ENCODE measurements at places on chromosomes 7 and 10.

GRCh38 chr7:73647725-73648592 lies 19.7 kb upstream of the VPS37D start:
- DNase-seq, result no peak

GRCh38 chr10:43299579-43299978 lies 32.7 kb upstream of the RASGEF1A start:
- DNase-seq, result no peak

DNA sequence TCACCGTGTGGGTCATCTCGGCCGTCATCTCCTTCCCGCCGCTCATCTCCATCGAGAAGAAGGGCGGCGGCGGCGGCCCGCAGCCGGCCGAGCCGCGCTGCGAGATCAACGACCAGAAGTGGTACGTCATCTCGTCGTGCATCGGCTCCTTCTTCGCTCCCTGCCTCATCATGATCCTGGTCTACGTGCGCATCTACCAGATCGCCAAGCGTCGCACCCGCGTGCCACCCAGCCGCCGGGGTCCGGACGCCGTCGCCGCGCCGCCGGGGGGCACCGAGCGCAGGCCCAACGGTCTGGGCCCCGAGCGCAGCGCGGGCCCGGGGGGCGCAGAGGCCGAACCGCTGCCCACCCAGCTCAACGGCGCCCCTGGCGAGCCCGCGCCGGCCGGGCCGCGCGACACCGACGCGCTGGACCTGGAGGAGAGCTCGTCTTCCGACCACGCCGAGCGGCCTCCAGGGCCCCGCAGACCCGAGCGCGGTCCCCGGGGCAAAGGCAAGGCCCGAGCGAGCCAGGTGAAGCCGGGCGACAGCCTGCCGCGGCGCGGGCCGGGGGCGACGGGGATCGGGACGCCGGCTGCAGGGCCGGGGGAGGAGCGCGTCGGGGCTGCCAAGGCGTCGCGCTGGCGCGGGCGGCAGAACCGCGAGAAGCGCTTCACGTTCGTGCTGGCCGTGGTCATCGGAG lies 1.8 kb downstream of the ADRA2A start:
- DNase-seq, result no peak

- no peak for DNase-seq
Measured at GRCh38 chr10:32239769-32240168, 107.2 kb downstream of the EPC1 start.

DNA sequence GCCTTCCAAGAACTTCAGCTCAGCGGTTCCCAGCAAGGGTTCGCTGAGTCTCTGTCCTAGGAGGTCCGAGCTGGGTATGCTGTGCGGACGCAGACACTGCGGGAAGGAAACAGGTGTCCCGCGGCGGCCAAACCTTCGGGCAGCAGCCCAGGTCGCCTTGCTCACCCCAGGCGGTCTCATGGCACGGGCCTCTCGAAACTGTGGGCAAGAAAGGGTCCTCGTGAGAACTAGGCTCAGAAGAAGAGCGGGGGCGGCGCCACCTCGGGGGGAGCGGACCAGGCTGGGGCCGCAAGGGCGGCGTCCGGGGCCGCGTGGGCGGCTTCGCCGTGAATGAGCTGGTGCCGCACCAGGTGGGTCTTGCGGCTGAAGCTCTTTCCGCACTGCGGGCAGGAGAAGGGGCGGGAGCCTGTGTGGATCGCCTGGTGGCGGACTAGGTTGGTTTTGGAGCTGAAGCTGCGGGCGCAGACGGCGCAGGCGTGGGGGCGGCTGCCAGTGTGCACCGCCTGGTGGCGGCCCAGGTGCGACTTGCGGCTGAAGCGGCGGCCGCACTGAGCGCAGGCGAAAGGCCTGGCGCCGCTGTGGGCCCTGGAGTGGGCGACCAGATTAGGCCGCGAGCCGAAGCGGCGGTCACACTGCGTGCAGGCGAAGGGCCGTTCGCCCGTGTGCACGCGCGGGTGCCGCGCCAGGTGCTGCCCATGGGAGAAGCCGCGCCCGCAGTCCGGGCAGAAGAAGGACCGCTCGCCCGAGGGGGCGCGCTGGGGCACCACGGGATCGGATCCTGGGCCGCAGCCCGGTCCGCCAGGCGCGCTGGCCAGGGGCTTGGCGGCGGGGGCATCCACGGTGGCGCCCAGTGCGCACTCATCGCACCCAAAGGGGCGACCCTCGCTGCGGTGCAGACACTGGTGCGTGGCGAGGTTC lies 8.6 kb downstream of the ZNF467 start:
- DNase-seq, result no peak

DNA sequence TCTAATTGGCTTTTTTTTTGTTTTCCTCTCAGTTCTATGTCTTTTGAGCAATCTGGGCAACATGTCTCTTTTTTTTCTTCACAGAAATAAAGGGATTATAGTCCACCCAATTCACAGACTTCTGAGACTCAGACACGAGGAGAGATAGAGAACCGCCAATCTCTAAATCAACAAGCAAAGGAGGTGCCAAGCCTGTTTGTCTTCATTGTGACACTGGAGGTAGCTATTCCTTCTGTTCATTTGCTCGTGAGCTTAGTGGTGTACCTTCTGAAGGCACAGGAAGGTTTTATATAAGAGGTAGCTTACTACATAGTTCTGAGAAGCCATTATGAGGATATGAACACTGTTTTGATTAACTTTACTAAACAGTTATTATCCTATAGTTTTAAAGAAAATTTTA lies 6.1 kb downstream of the EPHB6 start:
- DNase-seq, result no peak

DNA sequence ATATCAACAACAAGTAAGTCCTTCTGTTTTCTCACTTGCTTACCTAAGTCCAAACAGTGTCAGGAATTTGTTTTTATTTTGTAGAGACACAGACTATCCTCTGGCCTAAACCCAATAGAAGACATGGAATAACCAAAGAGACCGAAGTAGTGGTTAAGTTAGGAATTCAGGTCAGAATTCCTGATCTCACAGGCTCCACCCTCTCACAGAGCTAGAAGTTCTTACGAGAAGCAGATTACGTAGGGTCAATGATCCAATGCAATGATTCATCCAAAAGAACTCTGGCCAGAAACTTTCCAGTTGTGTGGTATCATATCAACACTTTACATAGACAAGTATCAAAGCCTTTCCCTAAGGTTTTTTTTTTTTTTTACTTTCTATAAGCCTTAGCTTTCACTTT lies 73.8 kb downstream of the IQUB start:
- no peak for DNase-seq

DNA sequence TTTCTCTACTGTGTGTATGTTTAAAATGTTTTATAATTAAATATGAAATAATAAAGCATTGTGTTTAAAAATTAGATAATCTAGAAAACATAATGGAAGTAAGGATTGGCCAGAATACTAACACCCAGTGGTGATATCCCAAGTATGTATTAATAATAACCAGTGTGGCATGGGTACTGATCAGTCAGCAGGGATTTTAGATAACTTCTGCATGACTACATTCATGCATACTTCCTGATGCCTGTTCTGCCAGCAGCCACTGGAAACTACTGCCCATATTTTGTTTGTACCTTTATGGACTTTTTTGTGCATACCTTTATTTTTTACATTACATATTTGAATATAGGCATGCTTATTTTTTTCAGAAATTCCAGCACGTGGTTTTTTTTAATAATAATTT lies 156.6 kb upstream of the TMEM196 start:
- no peak for DNase-seq

- no peak for DNase-seq
Measured at GRCh38 chr10:113983552-113983951, 60.1 kb upstream of the ADRB1 start.

DNA sequence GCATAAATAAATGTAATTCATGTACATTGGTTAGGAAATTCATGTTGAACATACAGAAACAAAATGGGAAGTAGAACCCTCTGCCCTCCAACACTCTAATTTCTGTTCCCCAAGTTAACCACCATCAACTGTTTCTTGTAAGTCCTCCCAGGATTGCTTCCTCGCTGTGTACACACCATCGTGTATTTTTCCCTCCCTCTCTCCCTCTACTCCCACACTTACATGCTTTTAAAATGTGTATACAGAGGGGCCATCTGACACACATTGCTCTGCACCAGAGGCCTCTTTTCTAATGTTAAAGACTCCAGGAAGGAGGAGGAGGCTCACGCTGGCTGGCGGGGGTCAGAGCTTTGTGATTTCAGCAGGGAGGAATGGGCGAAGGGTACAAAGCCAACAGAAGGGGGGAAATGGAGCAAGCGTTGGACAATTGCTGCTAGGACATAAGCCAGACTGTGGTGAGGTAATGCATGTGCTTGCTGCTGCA lies 1.9 kb upstream of the EPHA1 start:
- no peak for DNase-seq

- no peak for DNase-seq
Measured at GRCh38 chr7:106895246-106895864, 30.3 kb downstream of the PIK3CG start.

DNA sequence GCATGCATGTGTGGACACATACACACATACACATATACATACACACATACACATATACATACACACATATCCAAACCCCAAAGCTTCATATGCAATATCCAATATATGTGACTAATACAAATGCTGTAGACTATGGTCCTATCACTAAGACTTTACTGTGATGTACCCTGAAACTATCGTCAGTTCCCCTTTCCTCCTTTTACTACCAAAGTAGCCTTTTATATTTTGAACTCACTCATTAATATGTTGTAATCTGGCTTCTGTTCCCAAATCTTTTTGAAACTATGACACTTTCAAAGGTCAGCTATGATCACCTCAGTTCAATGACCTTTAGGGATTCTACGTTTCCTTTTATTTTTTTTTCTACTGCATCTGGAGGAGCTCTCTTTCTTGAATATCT lies 64.8 kb upstream of the TFEC start:
- no peak for DNase-seq

DNA sequence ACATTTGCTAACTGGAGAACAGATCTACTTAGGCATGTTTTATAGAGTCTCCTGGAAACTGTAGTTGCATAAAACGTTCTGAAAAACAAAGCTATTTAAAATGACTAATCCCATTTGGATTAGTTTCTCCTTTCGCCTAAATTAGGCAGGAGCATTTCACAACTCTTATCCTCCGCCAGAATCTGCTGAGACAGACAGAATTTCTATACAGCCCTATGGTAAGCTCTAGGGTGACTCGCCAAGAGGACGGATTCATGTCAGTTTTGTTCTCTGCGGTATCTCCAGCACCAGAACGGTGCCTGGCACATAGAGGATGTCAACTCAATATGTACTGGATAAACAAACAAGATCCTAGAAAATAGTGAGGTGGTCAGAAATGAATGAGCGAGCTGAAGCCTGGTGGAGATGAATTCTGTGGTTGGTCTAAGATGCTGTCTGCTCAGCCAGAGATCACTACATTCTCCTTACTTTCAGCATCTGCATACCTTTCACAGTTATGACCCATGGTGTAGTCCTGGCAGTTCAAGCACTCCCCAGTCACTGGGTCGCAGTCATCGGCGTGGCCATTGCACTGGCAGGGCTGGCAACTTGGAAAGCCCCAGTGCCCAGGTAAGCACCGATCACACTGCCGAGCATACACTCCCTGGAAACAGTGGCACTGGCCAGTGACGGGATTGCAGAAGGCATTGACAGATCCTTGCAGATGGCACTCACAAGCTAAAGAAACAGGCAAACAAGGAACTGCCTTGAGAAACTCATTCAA lies 44.0 kb downstream of the LAMB1 start:
- DNase-seq, result no peak

DNA sequence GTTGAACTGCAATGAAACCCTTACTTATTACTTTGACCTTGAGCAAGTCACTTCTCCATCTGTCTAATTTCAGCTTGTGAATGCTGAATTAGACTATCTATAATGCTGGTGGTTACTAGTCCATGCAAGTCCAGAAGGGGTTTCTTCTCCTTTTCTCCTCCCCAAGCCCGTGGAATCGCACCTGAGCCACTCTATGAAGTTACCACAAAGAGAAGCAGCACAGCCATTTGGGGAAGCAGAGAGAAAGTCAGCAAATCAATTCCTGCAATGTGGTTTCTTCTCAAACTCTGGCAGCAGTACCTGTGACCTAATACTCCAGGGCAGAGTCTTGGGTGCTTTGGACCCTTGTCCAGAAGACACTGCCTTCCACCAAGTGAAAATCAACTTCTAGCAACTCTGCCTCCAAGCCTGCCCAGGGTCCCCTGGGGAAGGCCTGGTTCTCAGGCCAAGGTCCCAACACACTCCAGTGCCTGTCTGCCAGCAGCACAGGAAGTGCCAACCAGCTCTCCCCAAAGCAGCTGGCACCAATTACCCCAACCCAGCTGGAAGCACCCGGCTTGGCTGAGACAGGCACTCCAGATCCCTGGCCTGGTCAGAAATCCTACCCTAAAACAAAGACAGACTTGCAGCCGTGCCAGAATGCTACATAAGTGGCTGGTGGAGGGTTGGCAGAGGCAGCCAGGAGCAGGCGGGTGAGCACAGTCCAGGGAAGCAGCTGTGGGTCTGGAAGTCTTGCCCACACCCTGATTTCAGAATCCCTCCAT lies 200.3 kb downstream of the LSM5 start:
- no peak for DNase-seq

- no peak for DNase-seq
Measured at GRCh38 chr7:106116161-106116704, 4.1 kb upstream of the SYPL1 start.

DNA sequence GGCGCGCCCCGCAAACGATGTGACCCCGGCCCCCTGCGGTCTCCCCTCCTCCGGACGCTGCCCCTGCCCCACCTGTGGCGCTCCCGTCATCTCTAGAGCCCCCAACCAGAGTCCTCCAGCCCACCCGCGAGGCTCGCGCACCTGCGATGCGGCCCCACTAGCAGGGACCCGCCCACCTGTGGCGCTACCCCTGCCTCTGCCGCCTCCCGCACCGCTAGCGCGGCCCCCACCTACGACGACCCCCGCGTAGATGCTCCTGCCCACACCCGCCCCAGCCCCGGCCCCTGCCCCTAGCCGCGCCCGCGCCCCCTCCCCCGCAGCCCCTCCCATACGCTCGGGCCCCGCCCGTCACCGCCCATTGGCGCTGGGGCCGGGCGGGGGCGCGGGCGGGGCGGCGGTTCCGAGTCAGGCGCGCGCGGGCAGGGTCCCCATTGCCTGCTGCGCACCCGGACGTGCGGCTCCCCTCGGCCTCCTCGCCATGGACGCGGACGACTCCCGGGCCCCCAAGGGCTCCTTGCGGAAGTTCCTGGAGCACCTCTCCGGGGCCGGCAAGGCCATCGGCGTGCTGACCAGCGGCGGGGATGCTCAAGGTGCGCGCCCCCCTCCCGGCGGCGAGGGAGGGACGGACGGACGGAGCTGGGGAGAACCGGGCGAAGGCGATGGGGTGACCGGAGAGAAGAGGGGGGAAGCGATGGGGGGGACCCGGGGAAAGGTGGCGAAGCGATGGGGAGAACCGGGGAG lies at the start of gene PFKP:
TSS of gene PFKP (plus strand) at position 431 of the 741 bp plus-strand sequence. CDS start at position 479, 48 bp downstream.
- DNase-seq, result peak; percentile 61
